Esophagus mucosa (tissue), 1 donor: ENCODE measurements at places on chromosomes 2 and 18.

DNA sequence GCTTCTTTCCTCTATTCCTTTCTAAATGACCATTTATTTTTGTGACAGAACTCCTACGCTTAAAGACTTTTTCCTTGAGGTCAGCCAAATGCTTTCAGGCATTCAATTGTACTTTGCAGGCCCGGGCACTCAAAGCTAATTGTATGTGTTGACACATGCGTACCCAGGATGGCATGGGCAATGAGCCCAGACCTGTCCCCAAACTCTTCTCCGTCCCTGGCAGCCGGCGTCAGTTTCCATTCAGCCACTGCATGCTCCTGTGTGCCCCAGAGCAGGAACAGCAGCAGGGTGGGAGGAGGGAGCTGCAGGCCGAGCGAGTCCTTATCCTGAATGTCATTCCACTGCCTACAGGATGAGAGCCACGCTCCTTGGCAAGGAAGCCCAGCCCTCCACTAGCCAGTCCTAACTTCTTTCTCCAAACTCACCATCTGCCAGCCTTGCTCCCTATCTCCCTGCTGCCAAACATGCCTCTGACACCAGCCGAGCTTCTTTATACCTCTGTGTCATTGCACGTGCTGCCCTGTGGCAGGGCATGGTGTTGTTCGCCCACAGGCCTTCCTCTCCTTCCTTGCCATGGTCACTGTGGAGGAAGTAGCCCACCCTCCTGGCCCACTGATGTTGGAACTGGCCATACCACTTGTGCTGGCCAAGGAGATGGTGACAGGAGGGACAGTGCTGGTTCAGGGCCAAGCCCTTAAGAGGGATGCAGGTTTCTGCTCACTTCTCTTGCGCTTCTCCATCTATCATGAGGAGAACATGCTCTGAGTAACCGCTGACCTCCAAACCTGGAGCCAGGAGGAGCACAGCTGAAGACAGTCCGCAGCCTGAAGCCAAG is 116.9 kb upstream of the FHL2 start:
- ATAC-seq: peak; percentile 56

DNA sequence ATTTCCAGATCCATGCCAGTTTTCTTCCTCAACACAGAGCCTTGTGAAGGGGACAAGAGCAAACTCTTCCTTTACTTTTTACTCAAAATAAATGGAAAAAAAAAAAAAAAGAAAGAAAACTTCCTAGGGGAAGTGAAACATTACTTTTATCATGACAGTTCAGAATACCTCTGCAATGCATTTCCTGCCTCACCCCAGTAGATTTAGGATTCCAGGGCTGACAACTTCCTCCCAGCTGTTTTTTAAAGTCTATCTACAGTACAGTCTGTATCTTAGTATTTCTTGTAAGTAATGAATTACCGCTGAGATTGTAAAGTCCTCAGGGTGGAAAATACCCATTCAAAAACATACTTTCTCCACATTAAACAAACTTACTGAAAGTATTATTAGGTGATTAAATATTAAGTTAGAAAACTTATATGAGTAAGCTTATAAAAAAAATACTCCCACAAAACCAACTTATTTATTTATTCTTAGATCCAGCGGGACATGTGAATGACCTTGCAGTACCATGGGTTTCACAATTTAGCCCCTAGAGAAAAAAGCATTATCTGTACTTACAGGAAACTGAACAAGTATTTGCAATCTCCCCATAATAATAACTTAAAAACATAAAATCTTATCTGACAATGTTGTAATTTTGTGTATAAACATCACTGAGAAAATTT is 117.7 kb downstream of the RBMS1 start:
- peak; percentile 72 for ATAC-seq

GRCh38 chr2:16691261-16691660 is 25.6 kb upstream of the CYRIA start:
- no peak for ATAC-seq

GRCh38 chr2:196944570-196944969 is 18.1 kb upstream of the PGAP1 start:
- ATAC-seq: no peak

- no peak for ATAC-seq
These were observed 19.3 kb upstream of the CD302 start for GRCh38 chr2:159817283-159817682.

DNA sequence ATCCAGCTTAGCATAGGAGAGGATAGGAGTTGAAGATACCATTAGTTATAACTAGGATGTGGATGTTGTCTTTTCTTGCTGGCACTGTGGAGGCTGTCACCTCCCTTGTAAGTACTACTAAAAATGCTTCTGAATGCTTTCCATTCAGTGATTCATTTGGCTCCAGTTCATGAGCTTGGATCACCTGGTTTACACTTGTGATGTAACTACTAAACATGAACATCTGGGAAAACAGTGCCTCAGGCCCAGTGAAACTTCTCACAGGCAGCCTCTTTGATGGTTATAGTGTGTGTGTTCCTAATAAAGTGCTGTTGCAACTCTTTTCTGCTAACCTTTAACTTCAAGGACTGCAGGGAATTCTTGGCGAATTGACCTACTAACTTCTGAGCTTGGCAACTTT is 13.0 kb upstream of the SLC9A2 start:
- ATAC-seq: peak; percentile 87

DNA sequence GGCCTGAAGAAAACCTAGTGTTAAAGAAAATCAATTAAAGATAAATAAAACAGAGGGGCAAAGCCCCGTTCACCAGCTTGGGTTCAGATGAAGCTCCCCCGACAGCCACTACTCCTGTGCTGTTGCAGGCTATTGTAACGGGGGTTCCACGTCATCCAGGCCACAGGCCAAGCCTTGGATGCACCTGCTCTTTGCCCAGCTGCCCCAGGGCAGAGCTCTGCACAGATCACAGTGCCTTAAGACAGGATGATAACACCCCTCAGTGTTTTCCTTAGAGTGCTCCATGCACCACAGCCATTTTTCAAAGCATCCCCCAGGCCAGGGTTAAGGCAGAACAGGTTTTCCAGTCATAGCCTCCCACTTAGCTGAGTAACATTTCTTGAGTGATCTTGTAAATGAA is 32.0 kb downstream of the FASTKD2 start:
- no peak for ATAC-seq

DNA sequence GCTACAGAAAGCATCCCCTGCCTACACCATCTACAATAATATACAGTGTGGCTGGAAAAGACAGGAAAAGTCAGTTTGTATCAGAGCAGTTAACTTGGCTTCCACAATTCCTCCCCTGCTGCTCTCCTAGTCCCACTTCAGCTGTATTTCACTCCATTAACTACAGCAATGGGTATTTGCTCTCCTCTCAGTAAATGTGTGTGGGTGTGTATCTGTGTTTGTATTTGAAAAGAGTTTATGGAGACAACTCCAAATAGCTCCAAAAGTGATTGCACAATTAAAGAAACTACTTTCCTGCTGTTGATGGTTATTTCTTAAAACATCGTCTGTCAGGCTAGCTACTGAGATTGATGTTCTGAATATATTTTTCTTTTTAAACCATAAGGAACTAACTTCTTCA is 333.7 kb upstream of the FIGN start:
- ATAC-seq: no peak

GRCh38 chr18:715626-716025 is 3.2 kb upstream of the ENOSF1 start:
- ATAC-seq: no peak

DNA sequence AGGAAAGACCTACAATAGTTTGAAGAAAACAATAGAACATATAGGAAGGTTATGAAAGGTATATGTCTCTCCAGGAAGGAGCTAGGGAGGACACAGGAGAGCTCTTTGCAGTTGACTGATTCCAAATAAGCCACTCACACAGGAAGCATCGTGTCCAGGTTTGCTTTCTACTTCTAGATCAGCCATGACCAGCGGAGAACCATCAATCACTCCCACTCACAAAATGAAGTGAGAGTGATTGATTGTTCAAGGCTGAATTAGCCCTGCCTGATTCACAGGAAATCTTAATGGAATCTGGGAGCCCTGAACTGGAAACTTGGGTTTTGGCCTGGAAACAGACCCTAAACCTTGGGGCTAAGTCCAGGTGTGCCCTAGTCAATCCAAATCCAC is 1292.2 kb upstream of the ZEB2 start:
- no peak for ATAC-seq

GRCh38 chr2:1360557-1361250 is 52.6 kb upstream of the TPO start:
- no peak for ATAC-seq

GRCh38 chr2:19623488-19623887 is 265.1 kb upstream of the OSR1 start:
- ATAC-seq: no peak

- ATAC-seq: peak; percentile 82
These were observed 102.6 kb upstream of the LPIN2 start for GRCh38 chr18:3115447-3116030.

GRCh38 chr2:66523990-66524389 is 89.1 kb downstream of the MEIS1 start:
- no peak for ATAC-seq
